ENCODE measurements at places on chromosomes 7 and 10. TPM values are rescaled to one million over a fixed set of nuclear protein-coding genes. Genes with fewer than 3 reads are reported as not detected.

- no peaks in the 10 kb centered on the region for H3K27me3 ChIP-seq
- no peak overlapping the region for H3K4me3 ChIP-seq
- H3K27ac ChIP-seq = no peak overlapping the region
- peaks cover 28% of the 10 kb centered on the region for H3K36me3 ChIP-seq
- DNase-seq = peak; percentile 25
Observed at GRCh38 chr10:99711129-99711719, 20.7 kb downstream of the COX15 start.

GRCh38 chr7:27605689-27606269, 56.9 kb downstream of the HIBADH start:
- no peaks in the 10 kb centered on the region for H3K27me3 ChIP-seq
- no peak overlapping the region for H3K27ac ChIP-seq
- H3K36me3 ChIP-seq = no peaks in the 10 kb centered on the region
- no peak overlapping the region for H3K4me3 ChIP-seq

The SORCS1 gene
- total RNA-seq = not detected

DNA sequence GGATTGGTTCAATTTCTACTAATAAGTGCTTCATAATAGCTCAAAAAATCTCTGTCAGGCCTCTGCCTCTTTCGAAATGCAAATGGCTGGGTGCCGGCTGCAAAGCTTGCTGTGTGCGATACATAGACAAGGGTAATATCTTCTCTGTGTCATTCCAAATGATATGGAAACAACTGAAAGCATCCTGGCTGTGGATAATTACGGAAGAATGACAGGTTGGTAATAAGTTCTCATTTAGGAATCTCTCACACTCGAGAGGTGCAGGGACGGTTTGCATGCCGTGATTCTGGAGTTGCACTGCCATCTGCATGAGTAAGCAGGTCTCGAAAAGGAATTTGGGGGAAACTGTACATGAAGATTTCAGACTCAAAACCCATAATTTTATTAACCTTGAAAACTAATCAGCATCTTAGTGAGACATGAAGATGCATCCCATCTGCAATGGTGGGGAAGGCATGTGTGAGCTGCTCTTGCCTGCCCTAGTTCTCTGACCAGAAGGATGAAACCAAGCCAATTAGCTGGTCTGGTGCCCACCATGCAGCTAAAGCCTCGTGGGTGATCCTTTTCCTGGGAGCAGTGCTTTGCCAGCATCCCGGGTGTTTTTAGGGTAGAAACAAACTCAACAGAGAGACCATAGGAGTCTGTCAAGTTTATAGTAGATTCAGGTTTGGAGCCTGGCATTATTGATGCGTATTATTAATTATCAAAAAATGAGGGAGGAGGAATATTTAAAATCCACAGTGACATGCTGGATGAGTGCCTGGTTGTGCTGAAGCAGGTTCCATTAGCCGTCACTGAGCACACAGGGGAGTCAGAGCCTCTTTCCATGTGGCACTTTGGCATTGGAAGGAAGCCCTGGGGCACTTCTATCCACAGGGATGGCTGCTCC, 503.6 kb upstream of the MGMT start:
- no peaks in the 10 kb centered on the region for H3K4me1 ChIP-seq
- no peaks in the 10 kb centered on the region for H3K27me3 ChIP-seq
- no peak for DNase-seq
- H3K36me3 ChIP-seq = no peaks in the 10 kb centered on the region
- H3K4me3 ChIP-seq = no peak overlapping the region

DNA sequence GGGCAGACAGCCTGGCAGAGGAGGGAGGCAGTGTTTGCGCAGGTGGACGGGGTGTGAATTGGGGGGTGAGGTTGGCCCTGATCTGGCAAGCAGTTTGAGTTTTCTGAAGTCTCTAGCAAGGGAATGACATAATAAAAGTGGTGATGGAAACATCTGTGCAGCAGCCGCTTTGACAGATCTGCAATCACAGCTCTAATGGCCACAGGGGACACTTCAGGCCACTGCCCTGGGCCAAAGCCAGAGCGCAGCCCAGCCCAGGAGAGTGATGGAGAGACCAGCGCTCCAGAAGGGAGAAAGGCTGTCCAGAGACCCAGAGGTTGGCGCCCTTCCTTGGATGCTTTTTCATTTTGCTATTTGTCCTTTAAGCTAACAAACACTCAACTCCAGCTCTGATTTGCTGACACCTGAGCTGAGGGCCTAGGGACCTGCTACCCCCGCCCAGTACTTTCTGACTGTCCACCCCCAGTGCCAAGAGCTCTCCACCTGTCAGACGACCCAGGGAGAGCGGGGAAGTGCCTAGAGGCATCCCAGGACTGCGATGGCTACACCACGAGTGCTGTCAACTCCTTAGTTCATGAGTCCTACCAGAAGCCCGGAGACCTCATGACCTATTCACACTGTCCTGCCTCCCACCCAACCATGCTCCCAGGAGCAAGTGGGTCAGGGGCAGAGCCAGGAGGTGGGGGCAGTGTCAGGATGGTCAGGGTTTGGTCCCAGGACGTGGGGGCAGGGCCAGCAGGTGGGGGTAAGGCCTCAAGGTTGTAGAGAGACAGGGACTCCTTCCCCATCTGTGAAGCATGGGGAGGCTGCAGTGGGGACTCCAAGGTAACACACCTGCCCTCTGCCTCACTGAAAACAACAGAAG, 112.6 kb downstream of the PRKAG2 start:
- H3K27ac ChIP-seq = no peak overlapping the region
- H3K4me1 ChIP-seq = peaks cover 22% of the 10 kb centered on the region
- H3K27me3 ChIP-seq = no peaks in the 10 kb centered on the region
- H3K36me3 ChIP-seq = no peaks in the 10 kb centered on the region
- no peak for DNase-seq
- H3K4me3 ChIP-seq = no peak overlapping the region

DNA sequence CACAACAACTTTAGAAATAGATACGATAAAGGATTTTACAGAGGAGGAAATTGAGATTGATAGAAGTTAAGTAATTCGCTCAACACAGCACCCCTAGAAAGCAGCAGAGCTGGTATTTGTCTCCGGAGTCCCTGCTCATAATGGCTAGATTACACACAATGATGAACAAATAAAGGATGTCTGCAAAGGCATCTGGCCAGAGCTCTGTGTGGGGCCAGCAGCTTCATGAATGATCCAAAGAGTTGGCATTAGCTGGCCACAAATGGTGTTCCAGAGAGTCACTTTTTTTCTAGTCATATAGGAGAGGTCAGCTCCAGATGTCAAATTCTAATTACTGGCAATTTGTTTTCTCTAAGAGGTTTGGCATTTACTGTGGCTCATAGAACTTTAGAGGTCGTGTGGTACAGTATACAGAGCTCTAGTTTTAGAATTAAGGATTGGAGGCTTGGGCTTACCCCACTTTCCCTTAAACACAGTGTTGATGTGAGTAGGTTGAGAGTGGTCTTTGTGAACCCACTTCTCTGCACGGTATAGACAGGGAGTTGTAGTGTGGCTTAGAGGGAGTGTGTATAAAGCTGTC, 186.2 kb downstream of the BICC1 start:
- H3K36me3 ChIP-seq = no peaks in the 10 kb centered on the region
- no peak overlapping the region for H3K4me3 ChIP-seq
- H3K27ac ChIP-seq = no peak overlapping the region
- no peaks in the 10 kb centered on the region for H3K4me1 ChIP-seq
- no peak for DNase-seq
- H3K27me3 ChIP-seq = no peaks in the 10 kb centered on the region

The VAX1 gene
- total RNA-seq = not detected

The OR6V1 gene
- not detected for total RNA-seq

DNA sequence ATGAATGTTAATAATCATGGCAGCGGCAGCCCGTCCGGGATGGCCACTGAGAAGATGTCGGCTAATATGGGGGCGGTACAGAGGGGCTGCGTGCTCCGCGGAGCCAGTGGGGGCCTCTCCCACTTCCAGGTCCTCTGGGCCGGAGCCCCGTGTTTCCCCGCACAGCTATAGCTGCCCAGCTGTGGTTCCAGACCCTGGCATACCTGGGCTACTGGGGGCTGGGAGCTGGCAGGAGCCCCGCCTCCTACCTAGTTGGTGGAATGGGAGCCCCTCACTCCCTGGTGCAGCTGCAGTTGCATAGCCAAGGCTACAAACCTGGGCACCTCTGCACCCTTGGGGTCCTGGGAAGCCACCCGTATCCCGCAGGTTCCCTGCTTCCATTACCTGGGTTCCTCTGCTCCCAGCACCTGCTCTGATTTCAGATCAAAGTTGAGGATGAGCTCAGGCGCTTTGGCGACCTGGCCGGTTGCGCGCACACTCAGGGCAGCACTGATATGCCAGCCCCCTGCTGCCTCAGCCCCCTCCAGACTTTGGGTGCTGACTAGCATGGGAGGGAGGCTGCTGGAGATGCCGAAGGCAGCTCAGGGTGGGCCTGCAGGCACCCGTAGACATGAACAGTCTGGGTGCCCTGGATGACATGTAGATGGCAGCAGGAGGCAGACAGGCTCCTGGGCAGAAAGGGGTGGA, 236.5 kb upstream of the SEMA3D start:
- H3K4me1 ChIP-seq = no peaks in the 10 kb centered on the region
- no peak overlapping the region for H3K27ac ChIP-seq
- no peak overlapping the region for H3K4me3 ChIP-seq
- no peaks in the 10 kb centered on the region for H3K27me3 ChIP-seq
- DNase-seq = no peak
- H3K36me3 ChIP-seq = no peaks in the 10 kb centered on the region

DNA sequence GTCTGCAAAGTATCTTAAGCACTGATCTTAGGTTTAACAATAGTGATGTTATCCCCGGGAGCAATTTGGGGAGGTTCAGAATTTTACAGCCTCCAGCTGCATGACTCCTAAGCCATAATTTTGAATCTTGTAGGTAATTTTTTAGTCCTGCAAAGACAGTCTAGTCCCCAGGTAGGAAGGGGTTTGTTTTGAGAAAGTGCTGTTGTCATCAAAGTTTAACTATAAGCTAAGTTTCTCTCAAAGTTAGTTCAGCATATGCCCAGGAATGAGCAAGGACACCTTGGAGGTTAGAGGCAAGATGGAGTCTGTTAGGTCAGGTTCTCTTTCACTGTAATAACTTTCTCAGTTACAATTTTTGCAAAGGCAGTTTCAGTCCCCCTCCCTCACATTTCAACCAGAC, 79.0 kb upstream of the LRGUK start:
- H3K4me1 ChIP-seq = no peaks in the 10 kb centered on the region
- no peaks in the 10 kb centered on the region for H3K36me3 ChIP-seq
- H3K27ac ChIP-seq = no peak overlapping the region
- no peak for DNase-seq

The PRSS37 gene
- total RNA-seq = not detected

The MEPCE gene
- total RNA-seq = 36.7 TPM

DNA sequence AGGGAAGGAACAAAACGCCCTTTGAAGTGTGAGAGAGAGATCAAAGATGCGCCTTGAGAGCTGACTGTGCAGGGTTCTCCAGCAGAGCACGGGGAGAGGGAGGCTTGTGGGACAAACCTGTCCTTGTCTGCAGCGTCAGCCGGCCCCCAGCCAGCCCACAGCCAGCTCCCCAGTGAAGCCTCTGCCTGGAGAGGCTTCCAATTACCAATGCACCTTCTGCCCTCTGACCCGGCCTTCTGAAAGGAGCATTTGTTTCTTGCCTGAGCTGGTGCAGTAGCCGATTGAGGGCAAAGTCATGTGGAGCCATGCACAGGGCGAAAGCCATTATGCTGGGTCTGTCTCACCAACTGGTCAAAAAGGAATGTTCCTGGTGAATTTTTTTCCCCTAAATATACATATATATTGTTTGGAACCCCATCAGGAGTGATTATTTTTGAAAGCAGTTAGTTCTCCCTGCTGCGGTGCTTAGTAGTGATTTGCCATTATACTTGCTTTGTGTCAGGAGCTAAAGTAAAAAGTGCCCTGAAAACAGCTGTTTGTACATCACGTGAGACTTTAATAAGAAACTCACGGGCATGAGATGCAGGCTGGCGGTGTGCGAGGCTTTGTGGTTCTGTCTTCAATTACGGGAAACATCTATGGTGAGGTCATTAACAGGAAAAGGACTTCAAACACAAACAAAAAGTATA, 268.6 kb downstream of the KLF6 start:
- H3K36me3 ChIP-seq = peaks cover 17% of the 10 kb centered on the region
- H3K27ac ChIP-seq = peak overlapping the region; percentile 73
- H3K27me3 ChIP-seq = peaks cover 2% of the 10 kb centered on the region
- peaks cover 31% of the 10 kb centered on the region for H3K4me1 ChIP-seq
- H3K4me3 ChIP-seq = no peak overlapping the region
- DNase-seq = peak; percentile 54

GRCh38 chr10:102776779-102777456, 33.2 kb downstream of the WBP1L start:
- peaks cover 21% of the 10 kb centered on the region for H3K4me1 ChIP-seq
- H3K36me3 ChIP-seq = peaks cover 8% of the 10 kb centered on the region
- H3K27me3 ChIP-seq = no peaks in the 10 kb centered on the region
- H3K27ac ChIP-seq = no peak overlapping the region
- DNase-seq = no peak
- no peak overlapping the region for H3K4me3 ChIP-seq

DNA sequence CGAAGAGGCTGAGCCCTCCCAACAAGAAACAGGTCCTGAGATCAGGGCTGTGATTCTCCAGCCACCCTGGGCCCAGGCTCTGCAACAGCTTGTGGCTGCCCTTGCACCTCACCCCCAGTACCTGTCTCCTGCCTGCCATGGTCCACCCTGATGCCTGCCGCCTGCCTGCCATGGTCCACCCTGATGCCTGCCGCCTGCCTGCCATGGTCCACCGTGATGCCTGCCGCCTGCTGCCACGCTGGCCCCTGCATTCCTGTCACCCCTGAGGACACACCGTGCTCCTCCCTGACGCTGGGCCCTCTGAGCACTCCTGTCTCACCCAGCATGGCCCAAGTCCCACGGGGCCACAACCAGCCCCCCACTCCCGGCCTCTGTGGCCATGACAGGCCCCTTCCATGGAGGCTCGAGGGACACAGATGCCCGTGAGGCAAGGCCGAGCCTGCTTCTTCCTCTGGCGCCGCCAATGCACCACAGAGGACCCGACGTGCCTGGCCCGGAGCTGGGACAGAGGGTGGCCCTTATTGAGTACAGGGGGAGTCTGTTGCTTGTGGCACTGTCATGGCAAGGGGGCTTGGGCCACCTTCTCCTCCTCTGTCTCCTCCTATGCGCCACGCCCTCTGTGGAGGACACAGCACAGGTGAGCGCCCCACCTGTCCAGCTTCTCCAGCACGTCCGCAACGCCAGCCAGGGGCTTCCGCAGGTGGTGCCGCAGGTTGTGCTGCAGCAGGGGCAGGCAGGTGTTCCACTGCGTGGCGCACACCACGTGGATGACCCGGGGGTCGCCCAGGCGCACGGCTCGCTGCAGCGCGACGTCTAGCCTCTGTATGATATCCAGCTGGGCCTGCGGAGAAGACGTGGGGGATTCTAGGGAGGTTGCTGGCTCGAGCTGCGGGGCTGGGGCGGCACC, 18.1 kb downstream of the CFAP46 start:
- no peak overlapping the region for H3K27ac ChIP-seq
- no peaks in the 10 kb centered on the region for H3K27me3 ChIP-seq
- no peaks in the 10 kb centered on the region for H3K4me1 ChIP-seq
- DNase-seq = no peak

The NRCAM gene
- total RNA-seq = not detected

Measured in activated CD4-positive, alpha-beta memory T cell treated with anti-CD3 and anti-CD28 coated beads, Interleukin-2, amount 10 ng/mL, durations not matched to agents 7 days and 5 days (primary cell).